ENCODE measurements at places on chromosomes 12 and 14.

- DNase-seq = no peak
- no peaks in the 10 kb centered on the region for H3K4me1 ChIP-seq
- H3K27me3 ChIP-seq = peaks cover 46% of the 10 kb centered on the region
- no peak overlapping the region for H3K4me3 ChIP-seq
Observed at GRCh38 chr14:94120667-94121340, 8.6 kb downstream of the IFI27L2 start.

DNA sequence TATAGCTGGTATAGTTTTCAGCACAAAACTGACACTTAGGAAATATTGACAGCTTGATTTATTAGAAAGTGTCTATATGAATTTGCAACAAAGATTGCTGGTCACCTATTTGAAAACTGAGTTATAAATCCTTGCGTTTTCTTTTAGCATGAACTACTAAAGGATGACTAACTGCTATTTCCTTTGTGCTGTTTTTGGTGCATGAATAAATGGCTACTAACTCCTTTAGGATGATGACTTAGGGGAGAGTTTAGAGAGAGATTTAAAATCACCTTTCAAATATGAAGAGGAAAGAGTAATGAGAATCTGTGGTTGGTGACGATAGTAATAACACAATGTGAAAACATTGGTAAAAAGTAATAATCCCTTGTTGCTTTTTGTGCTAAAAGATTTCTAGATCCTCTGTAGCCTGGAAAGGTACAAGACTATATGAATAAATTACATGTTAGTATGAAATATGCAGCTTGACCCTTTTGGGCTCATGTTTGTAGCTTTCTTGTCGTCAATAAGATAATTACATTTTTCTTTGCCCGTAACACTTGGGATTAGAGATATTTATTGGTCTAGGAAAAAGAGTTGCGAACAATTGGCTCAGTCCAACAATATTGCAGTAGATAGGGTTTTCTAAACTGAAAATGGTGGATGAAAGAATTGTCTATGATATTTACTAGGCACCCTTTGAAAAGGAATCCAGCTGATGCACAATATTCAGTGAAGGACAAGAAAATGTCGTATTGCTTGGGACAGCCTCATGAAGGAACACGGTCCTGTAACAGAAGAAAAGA lies 453.0 kb downstream of the ADAMTS20 start:
- no peaks in the 10 kb centered on the region for H3K36me3 ChIP-seq
- no peaks in the 10 kb centered on the region for H3K4me1 ChIP-seq
- DNase-seq = no peak
- H3K27ac ChIP-seq = no peak overlapping the region

DNA sequence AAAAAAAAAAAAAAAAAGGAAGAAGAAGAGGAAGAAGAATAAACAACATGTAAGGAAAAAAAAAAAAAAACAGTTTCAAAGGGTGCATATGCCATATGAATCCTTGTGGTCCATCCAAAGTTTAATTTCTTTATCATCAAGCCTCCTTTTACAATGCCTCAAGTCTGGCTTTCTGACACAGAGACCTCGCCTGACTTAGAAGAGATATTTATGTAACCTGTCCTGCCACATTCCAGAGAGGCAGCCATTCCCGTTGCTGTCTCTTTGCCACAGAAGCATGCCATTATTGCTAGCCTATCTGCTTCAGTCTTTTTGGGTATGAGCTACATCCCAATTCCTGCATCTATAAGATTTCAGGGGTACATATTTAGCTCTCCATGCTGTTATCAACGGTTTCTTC lies 596.7 kb upstream of the ATP2B1 start:
- peaks cover 12% of the 10 kb centered on the region for H3K27me3 ChIP-seq
- DNase-seq = no peak
- H3K4me1 ChIP-seq = no peaks in the 10 kb centered on the region
- no peak overlapping the region for H3K4me3 ChIP-seq
- H3K27ac ChIP-seq = no peak overlapping the region
- no peaks in the 10 kb centered on the region for H3K36me3 ChIP-seq

DNA sequence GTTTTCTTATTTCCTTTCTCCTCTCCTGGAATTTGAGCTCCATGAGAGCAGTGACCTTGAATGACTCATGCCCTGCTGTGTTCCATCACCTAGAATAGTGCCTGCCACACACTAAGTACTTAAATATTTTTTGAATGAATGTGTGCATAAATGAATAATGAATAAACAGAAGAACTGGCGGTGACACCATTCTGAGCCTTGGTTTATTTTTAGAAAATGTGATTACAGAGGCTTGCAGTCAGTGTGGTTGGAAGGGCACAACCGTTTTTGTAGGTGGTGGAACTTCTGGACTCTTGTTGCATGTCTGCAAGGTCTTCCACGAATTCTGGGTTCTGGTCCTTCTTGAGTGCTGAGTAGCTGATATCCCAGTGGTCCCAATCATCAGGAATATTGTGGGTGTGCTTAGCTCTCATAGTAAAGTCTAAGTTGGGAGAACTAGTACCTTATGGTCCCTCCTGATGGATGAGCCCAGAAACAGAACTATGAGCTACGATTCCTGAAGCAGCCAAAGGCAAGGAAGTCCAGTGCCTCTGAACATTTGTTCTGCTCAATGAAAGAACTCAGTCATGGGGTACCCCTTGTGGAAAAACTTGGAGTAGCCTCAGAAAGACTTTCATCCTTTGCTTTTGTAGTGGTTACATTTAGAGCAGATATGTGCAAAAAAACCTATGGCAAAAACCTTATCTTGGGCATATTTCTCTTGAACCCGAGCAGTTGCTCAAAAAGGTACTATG lies 28.8 kb upstream of the BHLHE41 start:
- no peak overlapping the region for H3K27ac ChIP-seq
- peaks cover 39% of the 10 kb centered on the region for H3K27me3 ChIP-seq
- no peaks in the 10 kb centered on the region for H3K36me3 ChIP-seq
- no peaks in the 10 kb centered on the region for H3K4me1 ChIP-seq
- DNase-seq = no peak

GRCh38 chr12:93341409-93342049 lies 36.2 kb upstream of the NUDT4 start:
- H3K27ac ChIP-seq = no peak overlapping the region
- H3K27me3 ChIP-seq = peaks cover 11% of the 10 kb centered on the region
- no peak for DNase-seq
- no peak overlapping the region for H3K4me3 ChIP-seq

- no peak for DNase-seq
- H3K4me1 ChIP-seq = no peaks in the 10 kb centered on the region
- H3K4me3 ChIP-seq = no peak overlapping the region
Observed at GRCh38 chr12:130029151-130029550, 125.3 kb upstream of the TMEM132D start.

DNA sequence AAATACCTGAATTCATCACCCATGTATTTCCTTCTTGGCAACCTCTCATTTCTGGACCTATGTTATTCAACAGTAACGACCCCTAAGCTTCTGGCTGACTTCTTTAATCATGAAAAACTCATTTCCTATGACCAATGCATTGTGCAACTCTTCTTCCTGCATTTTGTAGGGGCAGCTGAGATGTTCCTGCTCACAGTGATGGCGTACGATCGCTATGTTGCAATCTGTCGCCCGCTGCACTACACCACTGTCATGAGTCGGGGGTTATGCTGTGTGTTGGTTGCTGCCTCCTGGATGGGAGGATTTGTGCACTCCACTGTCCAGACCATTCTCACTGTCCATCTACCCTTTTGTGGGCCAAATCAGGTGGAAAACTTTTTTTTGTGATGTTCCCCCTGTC lies 356 bp downstream of the OR4Q2 start:
- no peak overlapping the region for H3K27ac ChIP-seq
- H3K4me1 ChIP-seq = no peaks in the 10 kb centered on the region
- no peak overlapping the region for H3K4me3 ChIP-seq

GRCh38 chr14:60087668-60088067 lies 4.1 kb upstream of the PCNX4 start:
- peaks cover 15% of the 10 kb centered on the region for H3K36me3 ChIP-seq
- no peak for DNase-seq
- H3K27ac ChIP-seq = no peak overlapping the region

DNA sequence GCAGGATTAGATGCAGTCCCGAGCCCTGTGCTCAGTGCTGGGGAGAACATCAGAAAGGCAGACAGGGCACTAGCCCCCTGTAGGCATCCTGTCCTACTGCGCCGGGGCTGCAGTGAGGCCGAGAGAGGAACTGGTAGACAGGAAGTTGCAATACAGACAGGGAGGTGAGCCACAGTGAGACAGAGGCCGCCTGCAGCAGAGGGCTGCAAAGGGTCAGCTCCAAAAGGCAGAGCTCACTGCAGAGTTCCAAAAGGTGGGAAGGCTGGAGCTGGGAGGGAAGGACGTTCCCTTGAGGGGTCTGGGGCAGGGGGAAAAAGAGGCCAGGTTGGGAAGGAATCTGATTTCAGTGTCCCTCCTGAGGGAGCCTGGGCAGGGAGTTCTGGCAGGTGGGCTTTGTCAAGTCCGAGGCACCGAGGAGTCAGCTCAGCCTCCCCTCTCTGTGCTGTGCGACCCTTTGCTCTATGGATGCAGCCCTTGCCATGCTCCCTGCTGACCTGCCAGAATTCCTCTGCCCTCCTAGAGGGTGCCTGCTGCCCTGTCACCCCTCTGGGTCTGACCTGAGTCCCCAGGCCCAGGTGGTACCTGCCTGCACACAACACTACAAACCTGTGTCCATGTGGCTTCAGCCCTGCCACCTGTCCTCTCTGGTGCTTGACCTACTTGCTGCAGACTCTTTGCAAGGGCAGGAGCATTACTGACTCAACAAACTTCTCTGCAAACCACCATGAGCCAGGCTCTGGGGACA lies 63.5 kb downstream of the PRMT8 start:
- peaks cover 3% of the 10 kb centered on the region for H3K36me3 ChIP-seq
- no peak overlapping the region for H3K4me3 ChIP-seq
- H3K4me1 ChIP-seq = no peaks in the 10 kb centered on the region
- no peak for DNase-seq

GRCh38 chr14:44830371-44830770 lies 131.4 kb downstream of the KLHL28 start:
- DNase-seq = no peak
- H3K27ac ChIP-seq = no peak overlapping the region
- H3K4me1 ChIP-seq = no peaks in the 10 kb centered on the region
- no peaks in the 10 kb centered on the region for H3K36me3 ChIP-seq

DNA sequence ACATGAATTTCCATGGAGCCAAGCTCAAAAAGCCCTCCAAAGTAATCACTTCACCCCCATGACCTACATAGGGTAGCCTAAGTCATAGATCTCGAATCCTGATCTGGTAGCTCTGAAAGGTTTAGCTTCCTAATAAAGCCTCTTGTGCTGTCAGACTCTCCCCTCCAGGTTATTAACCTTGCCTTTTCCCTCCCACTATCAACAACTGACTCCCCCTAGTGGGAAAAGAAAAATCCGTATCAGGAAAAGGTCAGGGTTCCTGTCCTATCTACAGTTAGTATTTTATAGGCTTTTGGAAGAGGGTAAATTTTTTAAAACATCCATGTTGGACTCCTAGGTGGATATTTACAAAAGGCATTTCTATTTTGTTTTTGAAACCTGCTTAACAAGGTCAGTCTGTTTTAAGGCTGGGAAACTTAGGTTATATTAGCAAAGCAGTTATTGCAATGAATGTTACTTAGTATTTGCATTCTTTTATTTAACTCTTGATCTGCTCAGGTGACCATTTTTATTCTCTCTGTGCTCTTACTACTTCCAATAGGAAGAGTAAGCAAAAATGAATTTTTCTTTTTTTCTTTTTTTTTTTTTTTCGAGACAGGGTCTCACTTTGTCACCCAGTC lies 8.0 kb downstream of the YY1 start:
- no peak for DNase-seq
- H3K4me3 ChIP-seq = peak overlapping the region; percentile 36
- H3K27ac ChIP-seq = peak overlapping the region; percentile 72
- peaks cover 66% of the 10 kb centered on the region for H3K4me1 ChIP-seq
- H3K27me3 ChIP-seq = no peaks in the 10 kb centered on the region

DNA sequence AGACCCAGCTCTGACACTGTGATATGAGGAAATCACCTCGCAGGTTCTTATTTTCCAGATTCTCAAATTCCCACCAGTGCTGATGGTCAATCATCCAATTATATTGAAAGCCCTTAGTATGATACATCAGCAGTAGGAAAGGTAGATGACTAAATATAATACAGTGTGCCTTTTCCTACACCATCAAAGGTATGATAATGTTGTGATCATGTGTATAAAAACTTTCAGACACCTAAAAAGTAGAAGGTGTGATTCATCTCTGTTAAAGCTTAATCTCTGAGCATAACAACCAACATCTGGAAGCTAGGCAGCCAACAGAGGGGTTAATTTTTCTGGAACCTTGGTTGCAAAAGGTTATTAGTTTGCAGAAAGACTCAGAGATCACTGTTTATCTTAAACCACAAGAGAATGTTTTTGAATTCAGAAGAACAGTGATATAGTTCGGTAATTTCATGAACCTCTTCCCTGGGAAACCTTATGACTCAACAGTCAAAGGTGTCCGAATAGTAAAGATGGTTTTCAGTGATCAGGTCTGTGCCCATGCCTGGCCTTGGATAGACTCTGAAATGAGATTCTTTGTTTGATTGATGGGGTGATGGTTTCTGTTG lies 122.5 kb downstream of the ETV6 start:
- peaks cover 15% of the 10 kb centered on the region for H3K4me1 ChIP-seq
- DNase-seq = no peak
- H3K27ac ChIP-seq = no peak overlapping the region
- peaks cover 5% of the 10 kb centered on the region for H3K36me3 ChIP-seq

- H3K27ac ChIP-seq = peak overlapping the region; percentile 93
- H3K4me3 ChIP-seq = peak overlapping the region; percentile 70
- DNase-seq = no peak
- H3K36me3 ChIP-seq = no peaks in the 10 kb centered on the region
- H3K4me1 ChIP-seq = peaks cover 7% of the 10 kb centered on the region
- H3K27me3 ChIP-seq = no peaks in the 10 kb centered on the region
Observed at GRCh38 chr12:24795699-24796347, 153.1 kb downstream of the BCAT1 start.

GRCh38 chr12:26122681-26123481 lies 2.0 kb downstream of the BHLHE41 start:
- peaks cover 79% of the 10 kb centered on the region for H3K27me3 ChIP-seq
- peaks cover 25% of the 10 kb centered on the region for H3K4me1 ChIP-seq
- H3K36me3 ChIP-seq = no peaks in the 10 kb centered on the region
- no peak overlapping the region for H3K27ac ChIP-seq
- DNase-seq = no peak

GRCh38 chr14:36514278-36515104 lies 5.5 kb downstream of the NKX2-1 start:
- H3K4me1 ChIP-seq = peaks cover 2% of the 10 kb centered on the region
- no peak overlapping the region for H3K4me3 ChIP-seq
- H3K27ac ChIP-seq = no peak overlapping the region
- H3K27me3 ChIP-seq = peaks cover 74% of the 10 kb centered on the region
- H3K36me3 ChIP-seq = no peaks in the 10 kb centered on the region

DNA sequence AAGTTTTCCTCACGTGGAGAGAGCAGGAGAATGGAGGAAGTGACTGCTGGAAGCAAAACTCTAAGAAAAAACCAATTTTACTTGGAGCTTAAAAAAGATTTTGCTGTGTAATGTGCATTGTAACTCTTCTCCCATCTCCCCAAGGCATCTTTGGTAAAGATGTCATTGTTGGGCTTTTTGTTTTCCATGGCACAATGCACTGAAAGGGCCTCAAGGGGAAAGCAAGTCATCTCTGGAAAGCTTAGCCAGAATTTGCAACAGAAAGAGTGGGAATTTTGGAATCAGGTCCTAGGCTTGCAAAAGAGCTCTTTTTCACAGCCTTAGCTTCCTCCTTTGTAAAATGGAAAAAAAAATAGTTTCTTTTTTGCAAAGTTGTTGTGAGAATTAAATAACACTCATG lies 7.9 kb upstream of the PPM1A start:
- no peaks in the 10 kb centered on the region for H3K36me3 ChIP-seq
- H3K27me3 ChIP-seq = peaks cover 15% of the 10 kb centered on the region
- no peak for DNase-seq
- H3K27ac ChIP-seq = no peak overlapping the region

Data from effector memory CD8-positive, alpha-beta T cell (primary cell).